Stomach (tissue), 19 donors: ENCODE measurements at places on chromosomes 4 and X. TPM values are rescaled to one million over a fixed set of nuclear protein-coding genes. Genes with fewer than 3 reads are reported as not detected.

- DNase-seq, result peak; percentile 75
Observed at GRCh38 chrX:74293343-74293946, 10.5 kb upstream of the ZCCHC13 start.

DNA sequence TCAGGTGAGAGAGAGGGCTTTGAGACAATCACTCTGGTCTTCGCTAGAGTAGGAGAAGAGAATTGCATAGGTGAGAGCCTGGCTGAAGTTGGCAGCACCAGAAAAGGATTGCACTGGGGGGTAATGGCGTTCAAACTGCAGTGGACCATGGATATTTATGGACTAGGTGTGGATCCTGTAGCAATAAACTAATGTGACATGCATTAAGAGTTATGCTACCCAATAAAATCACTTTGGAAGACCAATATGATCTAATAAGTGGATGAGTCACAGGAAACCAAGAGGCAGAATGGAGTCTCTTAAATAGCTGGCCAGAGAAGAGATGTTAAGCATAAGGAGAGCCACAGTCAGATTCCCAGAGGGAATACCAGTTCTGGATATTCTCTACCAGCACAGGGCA lies 259.8 kb downstream of the FBXO8 start:
- no peak for DNase-seq

DNA sequence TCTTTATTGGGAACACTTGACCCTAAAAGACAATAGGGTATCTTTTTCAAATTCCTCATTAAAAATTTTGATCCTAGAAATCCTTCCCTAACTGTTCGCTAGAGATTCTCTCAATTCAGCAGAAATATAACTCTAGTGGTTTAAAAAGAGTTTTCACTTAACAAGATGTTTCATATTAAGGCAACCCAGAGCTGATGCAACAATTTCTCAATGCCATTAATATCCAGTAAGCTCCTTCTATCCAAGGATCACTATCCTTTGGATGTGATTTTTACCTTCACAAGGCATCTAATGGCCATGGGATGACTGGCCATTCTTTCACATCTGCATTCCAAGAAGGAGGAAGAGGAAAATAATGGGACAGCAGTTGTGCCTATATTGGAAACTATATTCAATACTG lies 183.4 kb downstream of the ANKRD50 start:
- no peak for DNase-seq

- no peak for DNase-seq
Observed at GRCh38 chr4:107733431-107733925, 13.4 kb upstream of the PAPSS1 start.

DNA sequence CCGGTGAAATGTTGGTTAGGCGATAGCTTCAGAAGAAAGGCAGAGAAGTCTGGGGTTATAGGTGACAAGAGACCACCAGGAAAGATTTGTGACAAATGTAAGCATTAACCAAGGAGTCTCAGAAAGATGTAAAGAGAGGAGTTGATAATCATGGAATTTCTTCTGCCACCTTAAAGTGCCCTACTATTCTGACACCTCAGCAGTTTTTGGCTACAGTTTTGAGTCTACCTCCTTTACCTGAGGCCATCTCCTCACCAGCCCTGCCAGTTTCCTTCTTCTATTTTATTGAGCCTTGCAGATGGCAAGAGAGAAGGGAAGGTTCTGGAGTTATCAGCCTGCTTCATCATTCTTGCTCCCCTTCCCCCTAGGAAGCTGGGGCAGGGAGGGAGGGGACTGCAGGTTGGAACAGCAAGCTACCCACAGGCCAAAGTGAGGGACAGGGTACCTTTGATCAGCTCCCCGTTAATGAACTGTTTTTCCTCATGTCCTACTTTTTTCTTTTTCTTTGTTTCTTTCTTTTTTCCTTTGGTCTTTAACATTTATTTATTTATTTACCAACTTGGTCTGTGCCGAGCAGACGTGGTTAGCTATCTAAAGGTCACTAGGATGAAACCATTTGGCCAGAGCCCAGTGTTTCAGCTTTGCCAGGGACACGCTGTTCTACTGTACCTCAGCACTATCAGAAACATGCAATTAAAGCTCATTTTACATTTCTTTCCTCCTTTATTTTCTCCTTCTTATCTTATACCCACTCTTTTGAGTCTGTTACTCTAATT lies 438.7 kb upstream of the AR start:
- no peak for DNase-seq

DNA sequence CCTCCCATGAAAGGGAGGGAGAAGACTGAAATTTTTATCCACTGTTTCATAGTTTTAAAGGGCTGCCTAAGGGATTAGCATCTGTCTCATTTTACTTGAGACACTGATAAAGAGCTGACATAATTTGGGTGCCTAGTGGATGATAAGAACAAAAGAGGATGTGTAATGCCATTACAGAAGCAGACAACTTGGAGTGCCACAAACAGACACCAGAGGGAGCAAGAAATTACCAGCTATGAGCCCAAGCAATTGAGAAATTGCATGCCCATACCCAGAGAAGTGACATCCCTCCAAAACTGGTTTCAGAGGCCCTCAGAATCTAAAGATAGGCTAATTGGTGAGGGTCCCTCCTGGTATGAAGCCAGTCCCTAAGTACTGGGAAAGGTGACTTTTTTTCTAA lies 38.5 kb upstream of the POU3F4 start:
- peak; percentile 25 for DNase-seq

DNA sequence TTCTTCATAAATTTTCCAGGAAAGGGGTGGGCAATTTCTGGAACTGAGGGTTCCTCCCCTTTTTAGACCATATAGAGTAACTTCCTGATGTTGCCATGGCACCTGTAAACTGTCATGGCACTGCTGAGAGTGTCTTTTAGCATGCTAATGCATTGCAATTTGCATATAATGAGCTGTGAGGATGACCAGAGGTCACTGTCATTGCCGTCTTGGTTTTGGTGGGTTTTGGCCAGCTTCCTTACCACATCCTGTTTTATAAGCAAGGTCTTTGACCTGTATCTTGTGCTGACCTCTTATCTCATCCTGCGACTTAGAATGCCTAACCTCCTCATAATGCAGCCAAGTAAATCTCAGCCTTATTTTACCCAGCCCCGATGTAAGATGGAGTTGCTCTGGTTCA lies 577.8 kb downstream of the NLGN4X start:
- DNase-seq, result no peak

GRIA3 gene
- 3.3 TPM for total RNA-seq

SEPSECS gene
- total RNA-seq, result 33.0 TPM

HPGDS gene
- total RNA-seq, result 26.4 TPM

ATP10D gene
- 72.9 TPM for total RNA-seq
